ENCODE measurements at places on chromosomes 1 and 21. TPM values are rescaled to one million over a fixed set of nuclear protein-coding genes. Genes with fewer than 3 reads are reported as not detected.

Gene WDR64
- polyA plus RNA-seq = not detected

Gene RNF186
- not detected for polyA plus RNA-seq

Gene COL6A1
- 18.3 TPM for polyA plus RNA-seq

Gene PRAMEF4
- not detected for polyA plus RNA-seq

Gene SAMD11
- polyA plus RNA-seq = 52.8 TPM

Gene ZNF593OS
- polyA plus RNA-seq = not detected

Gene PADI2
- 1.5 TPM for polyA plus RNA-seq

Gene C1orf185
- not detected for polyA plus RNA-seq

Gene TENT5C
- 0.11 TPM for polyA plus RNA-seq

Gene AXDND1
- polyA plus RNA-seq = 0.30 TPM

Gene HSPB7
- polyA plus RNA-seq = not detected

Gene CLDN14
- polyA plus RNA-seq = 0.05 TPM

Gene OPRD1
- polyA plus RNA-seq = not detected

Gene C1orf141
- not detected for polyA plus RNA-seq

Gene RNU1-4
- 6.6 TPM for polyA plus RNA-seq

Gene CFHR5
- polyA plus RNA-seq = not detected

Gene SHISAL2A
- polyA plus RNA-seq = not detected

Gene TIAM1
- polyA plus RNA-seq = 0.18 TPM

Gene KRTAP6-1
- not detected for polyA plus RNA-seq

Gene TEDDM1
- polyA plus RNA-seq = not detected

Gene MSH4
- polyA plus RNA-seq = 0.03 TPM

Gene CCDC185
- polyA plus RNA-seq = not detected

Gene FRRS1
- 2.2 TPM for polyA plus RNA-seq

Gene SPRR1B
- polyA plus RNA-seq = not detected

Gene LCE3E
- polyA plus RNA-seq = not detected

Gene OR2T11
- polyA plus RNA-seq = not detected

Gene CHD5
- polyA plus RNA-seq = 0.66 TPM

Gene GNAT2
- not detected for polyA plus RNA-seq

Gene E2F2
- polyA plus RNA-seq = 3.4 TPM

Gene PLA2G2F
- not detected for polyA plus RNA-seq

Gene OR6K2
- polyA plus RNA-seq = not detected

Gene GPX7
- not detected for polyA plus RNA-seq

Gene HHAT
- 3.8 TPM for polyA plus RNA-seq

Gene CLCA4
- not detected for polyA plus RNA-seq

Gene KCNAB2
- polyA plus RNA-seq = 9.9 TPM

Gene IQGAP3
- 16.0 TPM for polyA plus RNA-seq

Gene ADAMTS4
- polyA plus RNA-seq = not detected

Gene LRRC53
- polyA plus RNA-seq = not detected

Gene BARHL2
- not detected for polyA plus RNA-seq

Gene PTPRF
- 68.5 TPM for polyA plus RNA-seq

Gene SPRR3
- polyA plus RNA-seq = not detected

Gene SPATA21
- polyA plus RNA-seq = 0.09 TPM

Gene S100A13
- 107 TPM for polyA plus RNA-seq

Gene HSD3B1
- polyA plus RNA-seq = not detected

Gene TNFSF18
- polyA plus RNA-seq = not detected

Gene PPIAL4G
- polyA plus RNA-seq = not detected

Gene NLRP3
- polyA plus RNA-seq = not detected

Gene BCAR3
- 35.8 TPM for polyA plus RNA-seq

Gene FCER1A
- not detected for polyA plus RNA-seq

Gene KPRP
- polyA plus RNA-seq = not detected

Gene UTS2
- polyA plus RNA-seq = not detected

Gene S100B
- not detected for polyA plus RNA-seq

All from A549 (cell line).